ENCODE measurements at places on chromosomes 12 and 14.

DNA sequence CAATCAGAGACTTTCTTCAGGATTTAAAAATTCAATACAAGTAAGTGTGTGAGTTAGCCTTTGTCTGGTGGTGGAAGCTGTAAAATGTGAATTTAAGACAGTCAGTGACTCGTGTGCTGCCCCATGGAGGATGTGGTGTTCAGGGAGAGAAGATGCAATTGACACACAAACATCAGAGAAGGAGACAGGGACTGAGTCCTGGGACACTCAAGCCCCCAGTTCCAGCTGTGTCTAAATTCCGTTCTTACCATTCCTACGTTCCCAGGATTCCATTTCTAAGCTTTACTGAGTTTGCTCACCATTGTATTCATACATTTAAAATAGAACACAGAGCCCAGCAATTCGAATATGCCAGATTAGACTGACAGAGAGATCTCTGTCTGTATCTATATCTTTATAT lies 67.6 kb downstream of the C12orf56 start:
- no peaks in the 10 kb centered on the region for H3K4me1 ChIP-seq
- no peaks in the 10 kb centered on the region for H3K36me3 ChIP-seq
- no peak overlapping the region for H3K4me3 ChIP-seq
- H3K27me3 ChIP-seq, result no peaks in the 10 kb centered on the region
- H3K27ac ChIP-seq, result no peak overlapping the region

DNA sequence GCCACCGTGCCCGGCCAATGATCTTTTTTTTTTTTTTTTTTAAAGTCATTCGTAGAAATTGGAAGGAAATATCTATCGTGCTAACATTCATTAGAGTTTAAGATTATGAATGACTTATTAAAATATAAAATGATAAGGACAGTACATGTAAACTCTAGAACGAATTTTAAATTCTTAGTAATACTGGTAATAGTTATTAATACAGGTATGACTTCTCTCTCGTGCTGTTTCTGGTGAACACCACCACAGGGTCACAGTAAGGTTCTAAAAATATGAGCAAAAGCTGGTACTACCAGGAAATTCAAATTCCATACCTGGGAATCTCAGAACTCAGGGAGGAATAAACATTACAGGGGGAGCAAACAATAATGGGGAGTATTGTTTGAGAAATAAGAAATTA lies 26.2 kb downstream of the WNK1 start:
- H3K4me1 ChIP-seq, result peaks cover 22% of the 10 kb centered on the region
- H3K36me3 ChIP-seq, result no peaks in the 10 kb centered on the region
- peak overlapping the region; percentile 19 for H3K4me3 ChIP-seq
- H3K27ac ChIP-seq, result peak overlapping the region; percentile 43

DNA sequence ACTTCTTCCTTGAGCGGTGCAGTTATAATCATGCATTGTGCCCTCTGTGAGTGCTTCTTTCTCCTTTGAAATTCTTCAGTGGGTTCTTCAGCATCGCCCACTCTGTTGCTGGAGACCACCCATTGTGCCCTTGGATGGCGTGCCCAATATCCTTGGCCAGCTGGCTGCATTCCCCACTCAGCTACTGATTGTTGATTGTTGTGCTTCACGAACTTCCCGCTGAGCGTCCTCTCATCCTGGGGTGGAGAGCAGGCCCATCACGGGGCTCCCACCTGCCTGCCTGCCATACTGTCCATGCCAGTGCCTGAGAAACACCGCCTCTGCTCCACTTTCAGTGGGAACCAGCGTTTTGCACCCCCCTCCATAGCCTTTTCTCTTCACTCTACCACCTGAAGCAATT lies 8.6 kb upstream of the SSTR1 start:
- no peak overlapping the region for H3K4me3 ChIP-seq
- H3K27ac ChIP-seq, result no peak overlapping the region
- H3K27me3 ChIP-seq, result no peaks in the 10 kb centered on the region
- no peak for DNase-seq

DNA sequence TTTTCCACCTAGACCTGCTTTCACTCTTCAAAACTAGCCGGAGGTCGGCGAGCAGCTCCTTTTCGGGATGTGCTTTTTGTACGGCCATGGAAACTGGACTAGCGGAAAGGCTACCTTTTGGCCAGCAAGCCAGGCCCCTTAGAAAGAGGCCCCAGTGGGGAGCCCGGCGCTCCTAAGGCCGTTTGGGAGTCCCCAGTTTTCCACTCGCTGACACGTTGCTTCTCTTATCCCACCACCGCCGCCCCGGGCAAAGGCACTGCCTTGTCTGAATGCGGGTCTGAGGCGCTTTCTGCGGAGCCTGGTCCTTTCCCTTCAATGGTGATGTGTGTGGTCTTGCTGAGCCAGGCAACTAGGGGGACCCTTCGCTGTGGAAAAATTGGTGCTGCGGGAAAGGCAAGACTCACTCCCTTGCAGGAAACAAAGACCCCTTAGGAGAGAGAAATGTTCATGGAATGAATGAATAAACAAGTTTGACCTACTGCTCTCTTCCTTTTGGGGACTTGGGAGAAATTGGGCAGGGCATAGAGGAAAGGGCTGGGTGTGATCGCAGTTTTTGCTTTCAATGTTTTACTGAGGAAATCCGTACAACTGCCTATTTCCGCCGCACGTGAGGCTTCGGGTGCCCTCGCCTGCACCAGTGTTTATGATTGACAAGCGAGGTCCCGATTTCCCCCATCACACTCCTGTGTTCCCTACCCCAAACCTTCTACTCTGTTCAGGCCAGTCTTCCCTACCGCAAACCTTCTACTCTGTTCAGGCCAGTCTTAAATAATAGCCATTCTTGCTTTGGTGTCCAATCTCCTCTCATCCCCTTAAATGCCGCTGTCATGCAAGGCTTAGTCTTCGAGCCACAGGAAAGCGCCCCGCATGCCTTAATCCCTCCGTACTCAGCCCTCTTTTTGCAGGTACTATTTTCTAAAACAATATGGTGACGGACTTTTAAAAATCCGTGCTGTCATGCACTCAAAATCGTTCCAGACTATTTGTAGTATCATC lies 1.0 kb upstream of the SLC38A2 start:
- no peaks in the 10 kb centered on the region for H3K27me3 ChIP-seq
- H3K36me3 ChIP-seq, result no peaks in the 10 kb centered on the region
- DNase-seq, result peak; percentile 24
- peak overlapping the region; percentile 87 for H3K4me3 ChIP-seq
- H3K27ac ChIP-seq, result peak overlapping the region; percentile 89

- H3K36me3 ChIP-seq, result no peaks in the 10 kb centered on the region
- H3K4me1 ChIP-seq, result peaks cover 11% of the 10 kb centered on the region
- H3K4me3 ChIP-seq, result no peak overlapping the region
- DNase-seq, result no peak
Measured at GRCh38 chr14:60658909-60659585, 9.8 kb upstream of the SIX1 start.

- H3K4me1 ChIP-seq, result no peaks in the 10 kb centered on the region
- H3K27ac ChIP-seq, result no peak overlapping the region
- peaks cover 84% of the 10 kb centered on the region for H3K36me3 ChIP-seq
- DNase-seq, result no peak
- H3K27me3 ChIP-seq, result no peaks in the 10 kb centered on the region
Measured at GRCh38 chr12:50742776-50743175, 21.1 kb upstream of the ATF1 start.

DNA sequence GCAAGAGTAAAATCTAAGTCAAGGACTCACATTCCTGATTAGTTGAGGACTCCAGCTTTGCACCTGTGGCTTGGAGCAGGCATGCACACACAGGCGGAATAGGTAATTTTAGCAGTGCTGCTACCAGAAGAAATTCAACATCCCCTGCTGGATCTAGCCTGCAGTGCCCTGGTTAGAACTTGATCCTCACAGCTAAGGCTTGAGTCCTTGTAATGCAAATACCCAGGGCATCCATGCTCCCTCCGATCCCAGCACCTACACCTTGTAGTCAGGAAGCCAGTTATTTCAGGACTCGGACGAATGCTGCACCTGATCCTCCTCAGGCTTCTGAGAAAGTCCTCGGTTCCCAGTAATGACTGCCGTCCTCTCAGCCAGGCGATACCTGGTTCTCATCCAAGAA lies 309.0 kb upstream of the AMIGO2 start:
- no peaks in the 10 kb centered on the region for H3K36me3 ChIP-seq
- H3K27me3 ChIP-seq, result no peaks in the 10 kb centered on the region
- no peak overlapping the region for H3K27ac ChIP-seq
- no peak overlapping the region for H3K4me3 ChIP-seq

- no peak overlapping the region for H3K4me3 ChIP-seq
- no peak overlapping the region for H3K27ac ChIP-seq
- no peaks in the 10 kb centered on the region for H3K4me1 ChIP-seq
- no peaks in the 10 kb centered on the region for H3K36me3 ChIP-seq
- no peak for DNase-seq
- H3K27me3 ChIP-seq, result no peaks in the 10 kb centered on the region
Measured at GRCh38 chr14:103206836-103207387, 83.7 kb downstream of the TNFAIP2 start.

All from naive thymus-derived CD4-positive, alpha-beta T cell (primary cell).